ENCODE measurements at places on chromosomes 2 and 18.
A peak's percentile ranks its signal among the peaks of the same experiment; 100 is the strongest.

DNA sequence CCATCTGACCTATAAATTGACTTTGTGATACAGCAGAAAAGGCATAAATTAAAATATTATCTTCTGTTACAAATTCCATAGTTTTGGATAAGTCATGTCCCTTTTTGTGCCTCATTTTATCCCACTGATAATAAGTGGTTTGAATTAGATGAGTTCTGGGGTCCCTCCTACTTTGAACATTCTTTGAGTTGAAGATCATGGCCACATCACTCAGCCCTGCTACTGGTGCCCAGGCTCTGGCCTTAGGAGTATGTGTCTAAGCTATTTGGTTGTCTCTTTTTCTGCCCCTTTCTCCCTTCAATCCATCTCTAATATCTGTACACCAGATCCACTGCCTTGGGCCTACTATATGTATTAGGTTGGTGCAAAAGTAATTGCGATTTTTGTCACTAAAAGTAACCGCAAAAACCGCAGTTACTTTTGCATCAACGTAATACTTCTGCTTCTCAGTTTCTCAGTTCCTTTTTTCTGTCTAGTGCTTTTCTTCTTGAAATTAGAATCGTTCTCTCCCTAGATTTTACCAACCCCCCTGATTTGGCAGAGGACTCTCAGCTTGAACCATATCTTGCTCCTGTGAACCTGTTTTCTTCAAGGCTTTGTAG is 362.5 kb upstream of the TNP1 start:
- no peak for DNase-seq

DNA sequence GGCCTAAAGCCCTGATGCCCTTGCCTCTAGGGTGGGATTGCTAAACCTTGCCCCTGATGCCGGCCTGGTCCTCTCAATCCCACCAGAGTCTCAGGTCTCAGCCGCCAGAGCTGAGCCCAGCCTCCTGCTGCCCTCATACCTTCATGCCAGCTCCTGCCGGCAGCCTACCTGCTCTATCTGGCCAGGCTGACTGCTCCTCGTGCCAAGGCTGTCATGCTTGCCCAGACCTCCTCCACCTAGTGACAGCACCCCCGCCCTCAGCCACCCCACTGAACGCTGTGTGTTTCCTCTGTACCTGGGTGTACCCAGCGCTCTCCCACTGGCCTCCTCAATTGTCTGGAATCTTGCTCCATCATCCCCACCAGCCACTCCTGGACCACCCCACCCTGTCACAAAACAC is 120.1 kb downstream of the CACNB4 start:
- DNase-seq = no peak

DNA sequence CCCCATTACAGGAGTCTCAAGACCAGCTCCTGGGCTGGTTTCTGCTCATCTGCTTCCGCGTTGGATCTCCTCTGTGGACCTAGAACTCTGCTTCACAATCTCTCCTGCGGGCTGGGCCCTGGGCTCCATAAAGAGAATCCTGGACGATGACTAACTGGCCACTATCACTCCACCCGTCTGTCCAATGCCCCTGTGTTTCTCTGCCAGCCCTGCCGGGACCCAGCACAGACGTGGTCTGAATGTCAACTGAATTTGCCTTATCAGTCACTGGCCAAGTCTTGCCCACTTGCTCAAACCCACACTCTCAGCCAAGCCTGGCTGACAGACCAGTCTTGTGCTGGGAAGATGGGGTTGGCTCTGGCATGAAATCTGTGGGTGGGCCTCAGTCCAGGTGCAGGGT is 17.4 kb downstream of the KIF3C start:
- DNase-seq = no peak

GRCh38 chr2:224261326-224261725 is 140.6 kb downstream of the FAM124B start:
- no peak for DNase-seq

DNA sequence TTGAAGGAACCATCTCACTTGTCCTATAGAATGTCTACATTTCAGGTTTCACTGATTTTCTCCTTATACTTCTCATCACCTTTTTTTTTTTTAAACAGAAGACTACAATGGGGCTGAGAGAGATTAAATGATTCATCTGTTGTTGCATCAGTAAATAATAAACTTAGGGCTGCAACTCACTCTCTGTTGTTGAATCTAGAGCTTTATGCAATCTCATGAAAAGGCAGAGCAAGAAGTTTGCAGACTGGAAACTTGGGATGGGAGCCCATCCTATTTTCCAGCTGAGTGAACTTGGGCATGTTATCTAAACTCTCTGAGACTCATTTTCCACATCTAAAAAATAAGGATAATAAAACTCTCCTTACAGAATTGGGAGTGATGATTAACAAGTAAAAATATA is 58.4 kb downstream of the PDE1A start:
- DNase-seq = no peak

GRCh38 chr2:239381709-239382134 is 19.1 kb downstream of the HDAC4 start:
- DNase-seq = no peak

GRCh38 chr2:234840336-234840735 is 111.5 kb upstream of the SH3BP4 start:
- DNase-seq = no peak

DNA sequence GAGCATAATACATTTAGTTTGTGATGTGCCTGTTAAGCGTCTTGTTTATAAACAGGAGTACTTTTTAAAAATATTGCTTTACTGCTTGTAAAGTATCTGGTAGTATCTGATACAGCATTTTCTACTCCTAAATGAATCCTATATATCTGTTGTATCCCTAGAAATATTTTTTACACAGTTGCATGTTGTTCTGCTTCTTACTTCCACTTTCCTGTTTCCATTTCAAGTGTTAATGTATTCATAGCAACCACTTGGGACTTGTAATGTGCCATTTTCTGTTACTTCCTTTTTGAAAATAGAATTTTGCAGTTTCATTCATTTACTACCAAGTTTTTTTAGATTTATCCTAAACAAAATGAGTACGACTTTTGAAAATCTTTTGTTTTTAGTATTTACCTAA is 24.9 kb downstream of the CCNT2 start:
- DNase-seq = no peak

DNA sequence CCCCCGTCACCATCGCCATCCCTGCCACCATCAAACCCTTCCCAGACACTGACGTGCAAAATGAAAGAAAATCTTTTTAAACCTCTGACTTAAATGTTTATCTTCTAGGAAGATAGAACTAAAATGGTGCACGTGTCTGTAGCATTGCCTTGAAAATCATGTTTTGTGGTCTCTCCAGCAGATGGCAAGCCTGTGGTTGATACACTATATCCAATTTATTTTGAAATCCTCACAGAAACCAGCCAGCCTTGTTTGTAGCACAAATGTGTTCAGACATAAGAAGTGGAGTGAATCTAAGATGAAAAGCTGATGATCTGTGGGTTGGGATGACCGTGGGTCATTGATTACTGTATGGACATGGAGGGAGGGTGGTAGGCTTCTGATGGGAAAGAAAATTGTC is 436.2 kb upstream of the SMIM21 start:
- DNase-seq = no peak

GRCh38 chr2:25259737-25260124 is 82.0 kb downstream of the DNMT3A start:
- no peak for DNase-seq

DNA sequence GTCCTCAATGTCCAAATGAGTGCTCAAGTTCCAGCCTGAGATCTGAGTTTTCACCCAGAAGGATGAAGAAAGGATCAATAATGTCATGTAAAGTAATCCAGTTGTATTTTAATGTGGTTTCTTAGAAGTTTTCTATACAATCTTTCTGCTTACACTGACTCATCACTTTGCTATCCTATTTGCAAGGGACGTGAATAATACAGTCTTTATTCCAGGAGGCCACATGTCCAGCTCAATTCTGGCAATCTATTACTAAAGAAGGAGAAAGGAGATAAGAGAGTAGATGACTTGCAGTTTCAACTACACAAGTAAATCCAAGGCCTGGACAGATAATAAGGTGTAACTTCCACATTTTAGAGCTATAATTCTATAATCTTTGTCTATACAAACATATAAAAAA is 601.1 kb upstream of the SETBP1 start:
- no peak for DNase-seq

DNA sequence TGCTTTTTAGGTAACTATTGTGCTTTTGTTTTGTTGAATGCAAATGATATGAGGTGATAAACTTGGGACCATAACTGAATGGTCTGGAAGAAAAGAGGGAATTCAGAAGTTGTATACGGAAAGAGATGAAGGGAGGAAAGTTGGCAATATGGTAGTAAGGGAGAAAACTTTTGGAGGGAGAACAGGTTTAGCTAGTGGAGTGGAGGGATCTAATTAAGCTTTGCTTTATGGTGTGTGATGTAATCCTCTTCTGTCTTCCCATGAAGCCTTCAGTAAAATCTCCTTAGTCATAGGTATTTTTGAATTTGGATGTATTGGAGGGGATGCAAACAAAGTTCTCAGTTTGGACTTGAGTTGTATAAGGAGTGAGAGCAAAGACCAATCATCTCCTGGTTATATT is 20.2 kb upstream of the RAB10 start:
- DNase-seq = no peak

GRCh38 chr2:219907011-219907365 is 279.6 kb downstream of the SLC4A3 start:
- DNase-seq = no peak

DNA sequence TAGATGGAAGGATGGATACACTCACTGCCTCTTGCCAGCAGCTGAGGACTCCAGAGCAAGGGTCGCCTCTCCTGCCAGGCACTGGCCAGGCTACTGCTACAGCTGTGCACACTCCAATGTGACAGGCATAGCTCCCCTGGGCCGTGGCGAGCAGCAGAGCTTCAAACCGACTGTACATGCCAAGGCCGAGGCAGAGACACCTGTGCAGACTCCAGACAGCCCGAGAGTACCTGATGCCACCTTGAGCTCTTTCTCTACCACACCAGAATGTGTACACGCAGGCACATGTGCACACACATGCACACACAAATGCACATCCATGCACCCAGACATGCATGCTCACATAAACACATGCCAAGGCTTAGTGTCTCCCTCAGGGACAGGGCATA is 508.3 kb upstream of the MYT1L start:
- no peak for DNase-seq

DNA sequence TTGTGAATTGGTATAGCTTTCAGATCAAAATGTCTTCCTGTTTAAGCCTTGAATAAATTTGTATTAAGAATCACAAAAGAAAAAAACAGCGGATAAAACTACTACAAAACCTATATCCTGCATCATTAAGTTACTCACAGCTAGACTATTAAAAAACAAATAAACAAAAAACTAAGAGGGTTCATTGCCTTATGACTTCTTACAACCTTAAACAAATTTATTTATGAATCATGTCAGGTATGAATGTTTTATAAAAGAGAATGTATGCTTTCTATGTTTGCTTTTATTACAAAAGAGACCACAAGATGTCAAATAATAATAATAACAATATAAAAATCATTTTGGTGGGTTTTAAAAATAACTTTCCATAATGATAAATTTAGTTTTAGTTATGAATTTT is 109.6 kb downstream of the FIGN start:
- no peak for DNase-seq

DNA sequence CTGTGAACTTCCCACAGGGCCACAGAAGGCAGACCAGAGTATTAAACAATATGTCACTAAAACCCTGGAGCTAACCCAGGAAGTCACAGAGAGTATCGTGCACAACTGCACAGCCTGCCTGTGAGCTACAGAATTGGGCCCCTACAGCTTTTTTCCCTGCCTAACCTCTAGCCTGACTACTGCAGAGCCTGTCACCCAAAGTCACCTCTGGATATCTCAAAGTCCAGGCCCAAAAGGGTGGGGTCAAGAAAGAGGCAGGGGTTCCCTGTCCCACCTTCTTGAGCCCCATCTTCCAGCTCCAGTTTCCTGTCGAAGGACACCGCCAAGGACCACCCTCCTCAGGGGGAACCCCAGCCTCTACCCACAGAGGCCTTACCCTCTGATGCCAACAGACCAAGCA is 13.5 kb downstream of the GAD1 start:
- DNase-seq = no peak

DNA sequence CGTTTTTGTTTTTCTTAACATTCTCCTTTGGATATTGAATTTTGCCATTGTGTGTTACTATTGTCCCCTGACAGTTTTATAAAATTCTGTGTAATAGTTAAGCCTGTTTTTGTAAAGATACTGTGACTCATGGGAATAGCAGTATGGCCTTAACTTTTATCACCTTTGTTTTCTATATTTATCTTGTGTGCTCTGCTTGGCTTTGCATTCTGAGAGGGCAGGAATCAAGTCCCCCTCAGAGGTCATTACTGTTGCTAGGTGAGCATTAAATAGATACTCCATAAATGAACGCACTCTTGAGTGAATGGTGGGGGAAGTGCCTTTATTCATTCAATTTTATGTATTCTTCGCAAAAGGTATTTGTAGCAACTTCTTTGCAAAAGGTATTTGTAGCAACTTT is 160.0 kb downstream of the PHLPP1 start:
- no peak for DNase-seq

GRCh38 chr2:219684721-219685689 is 57.6 kb downstream of the SLC4A3 start:
- peak; percentile 74 for DNase-seq

DNA sequence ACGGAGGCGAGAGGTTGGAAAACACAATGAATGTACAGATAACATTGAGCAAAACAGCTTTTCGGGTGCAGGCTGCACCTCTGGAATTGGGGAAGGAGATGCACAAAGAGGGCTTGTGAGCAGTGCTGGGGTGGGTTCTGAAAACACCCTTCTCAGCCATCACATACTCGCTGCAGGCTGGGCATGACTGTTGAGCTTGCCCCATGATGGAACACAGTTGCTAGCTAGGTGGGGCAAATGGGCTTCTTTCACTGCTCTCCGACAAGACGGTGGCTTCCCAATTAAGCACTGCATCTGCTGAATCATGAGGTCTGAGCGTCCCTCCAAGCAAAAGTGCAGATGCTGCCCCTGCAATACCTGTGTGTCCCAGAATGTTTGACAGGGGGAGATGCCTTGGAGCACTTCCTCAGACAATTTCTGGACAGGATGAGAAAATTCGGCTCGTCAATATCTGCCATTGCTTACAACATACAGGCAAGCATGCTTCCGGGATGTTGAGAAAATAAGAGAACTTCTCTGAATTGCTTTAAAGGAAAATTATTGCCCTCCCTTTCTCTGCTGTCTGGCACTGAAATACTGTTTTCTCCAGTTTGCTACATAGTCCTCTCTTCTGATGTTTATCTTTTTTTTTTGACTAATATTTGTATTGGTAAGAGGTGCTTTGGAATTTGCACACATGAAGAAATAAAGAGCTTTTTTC is 77.3 kb upstream of the SH3BP4 start:
- DNase-seq = no peak

DNA sequence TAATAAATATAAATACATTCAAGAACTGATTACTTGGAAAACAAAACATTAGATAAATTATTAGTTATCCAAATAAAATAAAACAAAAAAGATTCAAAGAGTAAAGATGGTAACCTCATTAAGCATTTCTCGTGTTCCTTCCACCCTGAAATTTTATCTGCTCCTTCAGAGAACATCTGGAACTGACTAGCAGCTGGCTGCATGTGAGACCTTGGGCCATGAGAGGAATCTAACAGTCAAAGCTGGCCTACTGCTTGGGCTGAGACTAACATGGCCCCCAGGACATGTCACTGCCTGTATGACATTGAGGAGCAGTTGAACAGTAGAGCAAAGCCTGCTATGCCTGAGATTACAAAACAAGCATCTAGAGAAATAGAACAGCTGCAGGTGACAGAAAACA is 208.5 kb upstream of the ZSWIM2 start:
- DNase-seq = no peak

GRCh38 chr18:49731860-49732311 is 81.4 kb downstream of the ACAA2 start:
- no peak for DNase-seq

All from NCI-H526 treated with DMSO at 0.1 percent for 48 hours (cell line).